ENCODE measurements at places on chromosomes 13 and 19.

DNA sequence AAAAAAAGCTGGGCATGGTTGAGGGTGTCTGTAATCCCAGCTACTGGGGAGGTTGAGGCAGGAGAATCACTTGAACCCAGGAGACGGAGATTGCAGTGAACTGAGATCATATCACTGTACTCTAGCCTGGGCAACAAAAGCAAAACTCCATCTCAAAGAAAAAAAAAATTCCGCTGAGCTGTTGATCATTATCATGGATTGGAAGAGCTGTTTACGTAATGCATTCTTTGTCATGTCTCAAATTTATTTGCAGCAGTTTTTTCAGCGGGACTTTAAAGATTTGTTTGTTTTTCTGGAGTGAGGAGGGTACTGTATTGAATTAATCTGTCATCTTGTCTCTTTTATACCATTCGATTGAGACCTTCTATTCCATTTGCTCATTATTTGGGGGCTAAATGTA, 4.3 kb downstream of the NLRP5 start:
- no peak for DNase-seq

DNA sequence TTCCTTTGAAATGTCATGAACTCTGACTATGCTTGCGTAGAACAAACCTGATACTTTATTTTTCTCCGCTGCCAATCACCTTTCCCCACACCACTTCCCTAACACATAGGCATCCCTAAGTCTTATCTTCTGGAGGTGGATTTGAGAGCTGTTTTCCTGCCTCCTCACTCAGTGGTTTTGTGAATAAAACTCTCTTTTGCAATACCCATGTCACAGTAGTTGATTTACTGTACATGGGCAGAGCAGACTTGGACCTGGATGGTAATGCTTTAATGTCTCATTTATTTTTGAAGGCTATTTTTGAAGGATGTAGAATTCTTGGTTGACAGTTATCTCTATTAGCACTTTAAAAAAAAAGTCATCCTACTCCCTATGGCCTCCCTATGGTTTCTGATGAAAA, 881.8 kb downstream of the SLITRK5 start:
- no peak for DNase-seq

- no peak for DNase-seq
These were observed 492.5 kb upstream of the GPC6 start for GRCh38 chr13:92734068-92734467.

DNA sequence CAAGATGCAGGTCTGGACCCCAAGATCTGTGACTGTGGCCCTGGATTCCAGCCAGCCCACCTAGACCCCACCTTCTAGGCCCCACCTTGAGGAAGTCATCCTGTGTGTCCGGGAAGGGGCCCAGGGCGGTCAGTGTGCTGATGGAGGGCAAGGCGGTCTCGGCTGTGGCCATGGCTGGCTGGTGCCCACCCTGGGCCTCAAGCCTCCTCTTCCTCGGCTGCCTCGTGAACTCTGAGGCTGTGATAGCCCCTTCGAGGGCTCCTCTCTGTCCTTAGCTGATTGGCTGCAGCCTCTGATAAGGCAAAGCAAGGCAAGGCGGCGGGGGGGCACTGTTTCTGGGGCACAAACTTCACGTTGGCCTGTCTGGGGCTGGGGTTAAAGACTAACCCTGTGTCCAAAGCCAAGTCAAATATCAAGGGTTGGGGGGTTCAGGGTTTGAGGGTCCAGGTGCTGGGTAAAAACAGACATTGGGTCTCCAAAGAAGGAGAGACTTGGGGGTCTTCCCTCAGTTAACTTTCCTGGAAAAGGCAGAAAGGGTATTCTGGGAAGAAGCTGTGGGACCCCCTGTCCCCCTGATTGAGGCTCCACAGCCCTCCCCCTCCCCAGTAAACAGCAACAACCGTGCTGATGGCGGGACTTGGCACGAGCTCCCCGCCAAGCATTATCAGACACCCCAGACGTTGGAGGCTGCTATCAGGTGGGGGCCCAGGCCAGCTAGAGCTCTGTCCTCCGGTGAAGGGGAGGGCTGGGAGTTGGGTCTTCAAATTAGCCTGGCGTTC, at the start of gene KLF1:
Gene KLF1, minus strand, starts transcription at position 233 of the 779 bp plus-strand sequence. Its CDS starts 61 bp downstream, at position 172.
- no peak for DNase-seq

DNA sequence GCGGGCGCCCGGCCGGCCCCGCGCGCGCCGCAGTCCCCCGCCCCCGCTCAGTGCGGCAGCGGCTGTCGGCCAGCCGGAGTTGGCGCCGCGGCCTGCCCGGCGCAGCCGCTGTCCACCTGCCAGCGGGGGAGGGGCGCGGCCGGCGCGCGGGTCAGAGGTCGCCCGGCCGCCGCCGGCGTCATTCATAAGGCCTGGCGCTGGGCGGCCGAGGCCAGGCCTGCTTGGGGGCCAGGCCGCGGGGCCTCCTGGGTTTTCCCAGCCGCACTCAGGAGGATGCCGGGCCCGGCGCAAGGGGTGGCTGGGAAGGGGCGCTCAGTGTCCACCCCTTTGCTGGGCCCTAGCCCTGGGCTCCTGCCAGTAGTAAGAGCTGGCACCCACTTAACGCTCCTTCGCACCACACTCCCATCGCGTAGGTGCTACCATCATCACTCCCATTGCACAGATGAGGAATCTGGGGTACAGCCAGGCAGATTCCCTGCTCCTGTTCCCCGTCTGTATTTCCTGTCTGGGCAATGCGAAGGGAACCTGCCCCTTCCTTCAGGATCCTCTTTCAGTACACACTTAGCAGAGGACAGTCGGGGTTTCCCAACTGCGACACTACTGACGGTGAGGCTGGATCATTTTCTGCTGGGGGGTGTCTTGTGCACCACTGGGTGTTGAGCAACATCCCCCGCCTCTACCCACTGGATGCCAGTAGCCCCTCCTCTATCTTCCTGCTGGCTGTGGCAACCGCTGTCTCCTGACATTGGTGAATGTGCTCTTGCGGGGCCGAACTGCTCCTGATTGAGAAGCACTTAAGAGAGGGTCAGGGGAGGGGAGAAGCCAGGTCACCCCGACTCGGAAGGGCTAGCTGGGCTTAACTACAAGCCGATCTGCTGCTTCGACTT, 846 bp upstream of the PRKACA start:
- DNase-seq: peak; percentile 76
